ENCODE measurements at places on chromosomes 3 and 15.

- no peak overlapping the region for H3K27ac ChIP-seq
- H3K36me3 ChIP-seq: no peaks in the 10 kb centered on the region
- no peak overlapping the region for H3K4me3 ChIP-seq
- H3K4me1 ChIP-seq: peaks cover 6% of the 10 kb centered on the region
- DNase-seq: no peak
These were observed 129.2 kb upstream of the DPH6 start for GRCh38 chr15:35674873-35675781.

DNA sequence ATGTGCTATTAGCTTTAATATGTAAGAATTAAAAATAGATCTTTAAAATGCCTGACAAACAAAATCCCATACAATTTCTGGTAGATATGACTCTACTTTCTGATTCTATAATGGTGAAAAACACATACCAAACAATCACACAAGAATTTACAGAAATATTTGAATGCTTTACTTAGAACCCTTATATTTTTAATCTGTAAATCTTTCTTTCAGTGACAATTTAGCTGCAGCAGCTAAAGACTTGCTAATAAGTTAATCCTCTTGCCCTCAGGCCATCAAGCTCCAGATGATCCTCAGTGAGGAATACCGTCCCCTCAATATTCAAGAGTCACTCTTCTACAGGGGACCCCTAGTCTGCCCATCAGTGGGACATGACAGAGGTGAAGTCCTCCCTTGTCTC lies 55.6 kb downstream of the C3orf80 start:
- no peak overlapping the region for H3K4me3 ChIP-seq
- H3K27me3 ChIP-seq: no peaks in the 10 kb centered on the region
- no peaks in the 10 kb centered on the region for H3K4me1 ChIP-seq
- peaks cover 12% of the 10 kb centered on the region for H3K36me3 ChIP-seq

DNA sequence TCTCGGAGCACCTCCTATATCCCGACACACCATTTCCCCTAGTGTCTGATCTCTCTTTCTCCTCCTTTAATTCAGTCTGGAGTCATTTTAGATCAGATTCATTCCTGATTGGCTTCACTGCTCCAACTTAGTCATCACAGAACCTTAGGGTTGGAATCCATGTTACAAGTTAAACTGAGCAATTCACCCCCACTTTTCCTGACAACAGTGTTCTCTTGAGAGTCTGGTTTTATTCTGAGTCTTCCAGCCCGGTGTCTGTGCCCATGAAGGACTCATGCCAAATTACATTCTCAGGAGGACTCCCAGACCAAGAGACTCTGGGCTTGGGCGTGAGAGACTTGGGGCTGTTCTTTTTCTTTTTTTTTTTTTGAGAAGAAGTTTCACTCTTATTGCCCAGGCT lies 57.5 kb downstream of the LPP start:
- H3K4me3 ChIP-seq: no peak overlapping the region
- no peak for DNase-seq
- H3K4me1 ChIP-seq: no peaks in the 10 kb centered on the region
- H3K27me3 ChIP-seq: no peaks in the 10 kb centered on the region
- no peaks in the 10 kb centered on the region for H3K36me3 ChIP-seq
- no peak overlapping the region for H3K27ac ChIP-seq

DNA sequence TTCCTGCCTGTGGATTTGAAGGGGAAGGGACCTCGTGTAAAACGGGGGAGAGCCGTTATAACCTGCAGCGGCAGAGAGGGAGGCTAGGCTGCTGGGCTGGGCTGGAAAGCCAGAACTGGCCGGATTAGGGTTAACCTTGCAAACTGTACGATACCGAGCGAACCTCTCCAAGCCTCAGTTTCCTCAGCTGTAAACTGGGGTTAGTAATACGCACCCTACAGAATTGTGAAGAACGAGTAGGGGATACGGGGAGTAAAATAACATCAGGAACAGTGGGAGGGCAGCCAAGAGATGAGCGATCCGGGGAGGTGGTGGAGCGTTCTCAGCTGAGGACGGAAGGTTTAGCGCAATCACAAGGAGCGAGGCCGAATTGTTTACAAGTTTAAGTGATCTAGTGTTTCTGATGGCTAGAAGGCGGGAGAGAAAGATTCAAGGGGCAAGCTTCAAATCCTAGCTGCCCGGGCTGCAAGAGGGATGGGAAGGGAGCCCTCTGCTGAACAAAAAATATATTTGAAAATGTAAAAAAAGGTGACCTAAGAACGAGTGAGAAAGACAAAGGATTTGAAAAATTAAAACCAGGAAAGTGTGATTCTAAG lies 768 bp upstream of the SEMA5B start:
- no peak overlapping the region for H3K4me3 ChIP-seq
- DNase-seq: peak; percentile 64
- no peaks in the 10 kb centered on the region for H3K36me3 ChIP-seq
- H3K27ac ChIP-seq: no peak overlapping the region
- peaks cover 74% of the 10 kb centered on the region for H3K27me3 ChIP-seq
- H3K4me1 ChIP-seq: peaks cover 25% of the 10 kb centered on the region

GRCh38 chr15:72785432-72785831 lies 1.9 kb upstream of the ADPGK start:
- H3K4me1 ChIP-seq: peaks cover 36% of the 10 kb centered on the region
- no peak overlapping the region for H3K27ac ChIP-seq
- peak; percentile 39 for DNase-seq
- H3K36me3 ChIP-seq: no peaks in the 10 kb centered on the region
- H3K27me3 ChIP-seq: peaks cover 6% of the 10 kb centered on the region

- H3K36me3 ChIP-seq: no peaks in the 10 kb centered on the region
- H3K27me3 ChIP-seq: no peaks in the 10 kb centered on the region
- H3K4me3 ChIP-seq: no peak overlapping the region
- H3K27ac ChIP-seq: no peak overlapping the region
These were observed 39.4 kb downstream of the TPRA1 start for GRCh38 chr3:127551178-127551577.

- H3K27me3 ChIP-seq: no peaks in the 10 kb centered on the region
- H3K36me3 ChIP-seq: peaks cover 37% of the 10 kb centered on the region
- no peak for DNase-seq
- no peak overlapping the region for H3K27ac ChIP-seq
- peaks cover 15% of the 10 kb centered on the region for H3K4me1 ChIP-seq
These were observed 27.3 kb downstream of the ABHD2 start for GRCh38 chr15:89115547-89115946.

DNA sequence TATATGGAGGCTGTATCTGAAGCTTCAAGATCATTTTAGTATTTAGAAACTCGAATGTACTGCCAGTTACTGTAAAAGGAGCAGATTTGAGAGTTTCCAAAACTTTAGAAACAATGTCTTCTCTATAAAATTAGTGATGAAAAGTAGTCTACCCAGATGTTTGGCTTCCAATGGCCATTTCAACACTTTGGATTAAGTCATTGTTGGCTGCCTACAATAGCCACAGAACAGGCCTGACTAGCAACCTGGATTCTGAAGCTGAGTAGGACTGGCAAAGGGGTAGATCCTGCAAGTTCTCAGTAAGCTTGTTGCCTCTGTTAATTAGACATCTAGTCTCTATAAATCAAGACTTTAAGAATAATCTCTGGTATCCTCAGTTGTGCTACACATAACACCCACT lies 239.0 kb upstream of the KCNMB2 start:
- no peak overlapping the region for H3K4me3 ChIP-seq
- no peaks in the 10 kb centered on the region for H3K4me1 ChIP-seq
- no peaks in the 10 kb centered on the region for H3K27me3 ChIP-seq
- DNase-seq: no peak

DNA sequence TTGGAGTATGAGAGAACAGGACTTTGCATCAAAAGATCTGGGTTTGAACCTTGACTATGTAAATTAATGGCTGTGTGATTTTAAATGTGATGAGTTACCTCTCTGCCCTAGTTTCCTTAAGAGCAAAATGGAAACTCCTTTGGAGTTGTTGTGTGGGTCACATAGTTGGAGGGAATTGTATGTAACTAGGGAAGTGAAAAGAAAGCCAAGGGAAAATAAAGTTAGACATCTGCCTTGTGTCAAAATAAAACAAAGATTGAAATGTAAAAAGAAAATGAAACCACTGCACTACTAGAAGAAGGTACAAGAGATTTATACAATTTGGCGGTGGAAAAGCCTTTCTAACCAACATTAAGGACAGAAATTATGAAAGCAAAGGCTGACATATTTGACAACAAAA lies 1.7 kb upstream of the EHD4 start:
- DNase-seq: no peak
- H3K27ac ChIP-seq: no peak overlapping the region
- no peak overlapping the region for H3K4me3 ChIP-seq
- peaks cover 2% of the 10 kb centered on the region for H3K27me3 ChIP-seq
- no peaks in the 10 kb centered on the region for H3K36me3 ChIP-seq
- peaks cover 24% of the 10 kb centered on the region for H3K4me1 ChIP-seq

GRCh38 chr3:190180268-190180667 lies 59.6 kb upstream of the P3H2 start:
- H3K36me3 ChIP-seq: no peaks in the 10 kb centered on the region
- no peaks in the 10 kb centered on the region for H3K4me1 ChIP-seq
- no peak overlapping the region for H3K27ac ChIP-seq
- no peaks in the 10 kb centered on the region for H3K27me3 ChIP-seq
- no peak overlapping the region for H3K4me3 ChIP-seq

DNA sequence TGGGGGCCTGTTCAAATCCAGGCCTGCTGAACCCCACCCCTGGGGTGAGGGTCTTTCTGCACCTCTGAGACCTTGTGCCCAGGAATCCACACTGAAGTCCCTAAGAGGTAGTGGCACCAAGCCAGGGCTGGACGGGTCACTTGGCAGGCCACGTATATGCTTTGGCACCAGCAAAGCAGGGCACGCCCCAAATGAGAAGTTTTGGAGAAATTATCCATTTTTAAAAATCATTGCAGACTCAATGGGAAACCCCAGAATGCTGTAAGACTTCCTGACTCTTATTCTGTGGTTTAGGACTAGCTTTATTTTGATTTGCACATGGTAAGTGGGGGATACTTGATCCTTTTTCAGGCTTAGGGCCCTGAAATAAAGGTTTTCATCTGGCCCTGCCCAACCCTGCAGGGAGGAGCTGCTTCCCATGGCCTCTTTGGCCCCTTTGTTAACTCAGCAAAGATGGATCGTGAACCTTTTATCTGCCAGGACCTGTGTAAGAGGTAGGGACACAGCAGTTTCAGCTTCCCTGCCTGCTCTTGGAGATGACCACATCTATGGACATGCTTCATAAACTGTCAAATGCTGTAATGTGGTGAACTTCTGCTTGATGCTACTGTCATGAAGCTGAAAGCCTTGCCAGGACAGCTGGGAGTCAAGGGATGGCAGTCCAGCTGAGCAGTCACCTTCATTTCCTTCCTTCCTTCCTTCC lies 88.0 kb downstream of the HMG20A start:
- no peaks in the 10 kb centered on the region for H3K36me3 ChIP-seq
- DNase-seq: peak; percentile 60
- H3K27me3 ChIP-seq: no peaks in the 10 kb centered on the region
- H3K4me1 ChIP-seq: peaks cover 20% of the 10 kb centered on the region
- H3K27ac ChIP-seq: no peak overlapping the region

DNA sequence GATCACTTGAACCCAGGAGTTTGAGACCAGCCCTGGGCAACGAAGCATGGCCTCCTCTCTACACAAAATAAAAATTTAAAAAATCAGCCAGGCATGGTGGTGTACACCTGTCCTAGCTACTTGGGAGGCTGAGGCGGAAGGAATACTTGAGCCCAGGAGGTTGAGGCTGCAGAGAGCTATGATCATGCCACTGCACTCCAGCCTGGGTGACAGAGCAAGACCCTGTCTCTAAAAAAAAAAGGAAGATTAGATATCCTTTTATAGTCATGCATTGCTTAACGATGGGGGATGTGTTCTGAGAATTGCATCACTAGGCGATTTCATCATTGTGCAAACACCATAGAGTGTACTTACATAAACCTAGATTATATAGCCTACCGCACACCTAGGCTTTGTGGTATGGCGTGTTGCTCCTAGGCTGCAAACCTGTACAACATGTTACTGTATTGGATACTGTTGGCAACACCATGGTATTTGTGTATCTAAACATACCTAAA lies 12.6 kb downstream of the ALAS1 start:
- no peak overlapping the region for H3K27ac ChIP-seq
- H3K27me3 ChIP-seq: no peaks in the 10 kb centered on the region
- DNase-seq: no peak
- H3K4me3 ChIP-seq: no peak overlapping the region
- H3K4me1 ChIP-seq: peaks cover 3% of the 10 kb centered on the region

GRCh38 chr3:167102071-167102470 lies 278.0 kb downstream of the ZBBX start:
- H3K27me3 ChIP-seq: no peaks in the 10 kb centered on the region
- H3K4me1 ChIP-seq: peaks cover 4% of the 10 kb centered on the region
- no peak overlapping the region for H3K4me3 ChIP-seq
- DNase-seq: peak; percentile 4
- H3K36me3 ChIP-seq: no peaks in the 10 kb centered on the region

DNA sequence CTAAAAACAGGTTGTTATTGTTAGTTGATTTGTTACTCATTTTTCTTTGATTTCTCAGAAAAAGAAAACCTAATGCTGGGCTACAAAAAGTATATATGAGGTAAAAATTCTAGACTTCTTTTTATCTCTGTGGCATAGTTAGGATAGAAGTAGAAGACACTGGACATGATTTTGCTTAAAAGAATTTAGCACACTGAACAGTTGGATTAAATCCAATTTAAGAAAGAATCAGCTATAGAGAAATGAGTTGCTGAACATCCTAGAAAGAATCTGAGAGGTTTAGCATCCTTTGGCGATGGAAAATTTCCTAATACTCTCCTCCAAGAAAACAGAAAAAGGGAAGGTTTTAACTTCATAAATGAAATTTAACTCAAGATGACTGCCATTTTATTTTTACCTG lies 259.7 kb downstream of the TBL1XR1 start:
- no peaks in the 10 kb centered on the region for H3K4me1 ChIP-seq
- H3K36me3 ChIP-seq: no peaks in the 10 kb centered on the region
- H3K4me3 ChIP-seq: no peak overlapping the region
- H3K27ac ChIP-seq: no peak overlapping the region
- H3K27me3 ChIP-seq: no peaks in the 10 kb centered on the region
- no peak for DNase-seq

GRCh38 chr15:84685304-84685703 lies 27.3 kb upstream of the NMB start:
- no peaks in the 10 kb centered on the region for H3K27me3 ChIP-seq
- no peaks in the 10 kb centered on the region for H3K4me1 ChIP-seq
- no peak overlapping the region for H3K4me3 ChIP-seq

GRCh38 chr15:59555696-59556095 lies 55.9 kb upstream of the GCNT3 start:
- H3K4me1 ChIP-seq: no peaks in the 10 kb centered on the region
- H3K4me3 ChIP-seq: no peak overlapping the region
- no peaks in the 10 kb centered on the region for H3K36me3 ChIP-seq
- no peak overlapping the region for H3K27ac ChIP-seq

DNA sequence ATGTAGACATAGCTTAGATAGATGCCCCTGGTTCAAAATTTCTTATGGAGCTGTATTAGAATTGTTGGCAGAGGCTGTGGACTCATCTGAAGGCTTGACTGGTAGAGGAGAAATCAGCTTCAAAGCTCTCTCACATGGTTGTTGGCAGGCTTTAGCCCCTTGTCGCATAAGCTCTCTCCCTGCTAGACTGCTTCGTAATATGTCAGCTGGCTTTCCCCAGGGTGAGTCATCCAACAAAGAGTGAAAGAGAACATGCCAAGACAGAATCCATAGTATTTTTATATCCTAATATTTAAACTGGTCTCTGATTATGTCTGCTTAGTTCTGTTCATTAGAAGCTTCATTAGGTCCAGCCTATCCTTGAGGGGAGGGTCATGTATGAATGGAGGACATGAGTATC lies 427.4 kb upstream of the NAALADL2 start:
- peaks cover 7% of the 10 kb centered on the region for H3K4me1 ChIP-seq
- no peaks in the 10 kb centered on the region for H3K36me3 ChIP-seq
- no peak for DNase-seq
- no peak overlapping the region for H3K4me3 ChIP-seq

- no peaks in the 10 kb centered on the region for H3K27me3 ChIP-seq
- H3K4me1 ChIP-seq: no peaks in the 10 kb centered on the region
- no peaks in the 10 kb centered on the region for H3K36me3 ChIP-seq
- no peak overlapping the region for H3K27ac ChIP-seq
These were observed 27.5 kb downstream of the ALCAM start for GRCh38 chr3:105394177-105394576.
